ENCODE measurements at places on chromosomes 13 and 19.

- DNase-seq = no peak
Observed at GRCh38 chr19:11198769-11199424, 1.6 kb upstream of the KANK2 start.

- DNase-seq = no peak
Observed at GRCh38 chr13:49596221-49596620, 10.9 kb upstream of the RCBTB1 start.

DNA sequence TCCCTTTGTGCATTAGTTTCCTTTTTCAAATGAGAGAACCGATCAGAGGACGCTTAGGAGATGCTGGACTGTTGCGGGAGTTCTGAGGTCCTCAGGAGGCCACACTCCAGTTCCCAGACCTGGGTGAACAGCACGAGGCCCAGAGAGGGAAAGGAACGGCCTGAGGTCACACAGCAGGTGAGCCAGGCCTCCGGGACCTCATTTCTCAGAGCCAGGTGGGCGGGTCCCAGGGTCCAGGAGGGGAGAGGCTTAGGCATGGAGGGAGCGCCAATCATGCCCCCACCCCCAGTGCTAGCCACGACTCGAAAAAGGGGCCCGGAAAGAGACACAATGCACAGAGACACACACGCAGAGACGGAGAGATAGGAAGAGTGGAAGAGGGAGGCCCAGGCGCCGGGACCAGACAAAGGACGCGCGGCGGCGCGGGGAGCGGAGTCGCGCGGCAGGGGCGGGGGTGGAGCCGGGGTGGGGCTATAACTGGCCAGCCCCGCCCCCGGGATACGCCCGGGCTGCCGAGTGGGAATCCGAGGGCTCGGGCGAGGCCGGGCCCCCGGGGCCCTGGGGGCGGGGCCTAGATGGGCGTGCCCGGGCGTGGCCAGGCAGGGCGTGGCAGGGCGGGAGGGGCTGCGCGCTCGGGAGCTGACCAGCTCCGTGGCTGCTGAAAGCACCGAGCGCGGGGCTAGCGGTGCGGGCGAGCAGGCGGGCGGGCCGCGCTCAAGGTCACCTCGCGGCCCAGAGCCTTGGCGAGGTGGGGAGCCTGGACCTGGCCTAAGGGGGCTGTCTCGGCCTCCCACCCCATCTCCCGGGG, 1.6 kb downstream of the ELAVL3 start:
- no peak for DNase-seq

GRCh38 chr13:95185851-95186250, 115.4 kb downstream of the ABCC4 start:
- peak; percentile 27 for DNase-seq

GRCh38 chr13:108561149-108561548, 68.3 kb upstream of the MYO16 start:
- DNase-seq = no peak

GRCh38 chr19:11073568-11073967, 15.7 kb upstream of the LDLR start:
- no peak for DNase-seq

GRCh38 chr13:51549593-51549992, 34.7 kb upstream of the WDFY2 start:
- no peak for DNase-seq

DNA sequence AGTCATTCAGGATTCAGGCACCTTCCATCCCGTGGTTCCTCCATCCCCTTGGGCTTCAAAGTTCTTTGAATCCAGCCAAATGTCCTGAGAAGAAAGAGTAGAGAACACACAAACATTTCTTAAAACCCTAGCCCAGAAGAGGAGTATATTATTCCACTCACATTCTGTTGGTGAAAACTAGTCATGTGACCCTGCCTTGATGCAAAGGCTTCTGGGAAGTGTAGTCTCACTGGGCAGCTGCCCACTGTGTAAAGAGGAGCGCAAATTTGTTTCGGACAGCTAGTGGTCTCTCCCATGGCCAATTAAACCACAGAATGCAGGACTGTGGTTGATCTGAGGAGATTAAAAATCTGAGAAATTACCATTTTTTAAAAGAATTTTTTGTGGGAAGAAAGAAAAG, 304.4 kb downstream of the SUCLA2 start:
- no peak for DNase-seq

DNA sequence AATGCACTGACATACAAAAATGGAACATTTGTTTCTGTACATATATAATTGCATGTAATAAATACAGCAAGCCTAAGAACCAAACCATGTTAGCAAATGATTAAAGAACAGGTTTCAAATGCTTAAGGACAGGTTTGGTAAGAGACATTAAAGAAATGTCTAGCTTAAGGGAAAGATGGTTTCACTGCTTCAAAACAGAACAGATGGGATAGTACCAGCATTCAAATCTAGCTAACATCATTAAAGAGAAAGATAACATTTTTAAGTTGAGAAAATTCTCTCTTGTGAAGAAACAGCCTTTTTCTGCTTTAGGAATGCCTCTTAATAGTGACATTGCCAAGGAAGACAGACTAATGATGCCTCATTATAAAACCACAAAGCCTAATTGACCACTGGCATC, 52.5 kb upstream of the DOCK9 start:
- no peak for DNase-seq

- DNase-seq = no peak
Observed at GRCh38 chr19:38425810-38426466, at the start of gene RASGRP4. RASGRP4 (minus strand) TSS chr19:38426219; CDS start chr19:38426091, 128 bp downstream.

DNA sequence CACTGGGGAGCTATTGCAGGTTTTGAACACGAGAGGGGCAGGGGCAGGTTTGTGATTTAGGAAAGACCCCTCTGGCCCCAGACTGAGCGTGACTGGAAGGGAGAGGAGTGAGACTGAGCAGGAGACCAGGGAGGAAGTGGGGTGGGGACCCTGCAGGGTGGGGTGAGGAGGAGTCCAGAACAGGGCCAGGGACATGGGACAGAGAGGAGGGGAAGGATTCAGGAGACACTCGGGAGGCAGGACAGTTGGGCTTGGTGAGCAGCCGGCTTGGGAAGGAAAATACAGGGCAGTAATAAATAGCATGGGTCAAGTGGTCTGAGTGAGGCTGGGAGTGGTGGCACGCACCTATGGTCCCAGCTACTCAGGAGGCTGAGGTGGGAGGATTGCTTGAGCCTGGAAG, 9.4 kb downstream of the FOSB start:
- DNase-seq = no peak

GRCh38 chr13:73254827-73255226, 196.0 kb downstream of the KLF5 start:
- DNase-seq = no peak

DNA sequence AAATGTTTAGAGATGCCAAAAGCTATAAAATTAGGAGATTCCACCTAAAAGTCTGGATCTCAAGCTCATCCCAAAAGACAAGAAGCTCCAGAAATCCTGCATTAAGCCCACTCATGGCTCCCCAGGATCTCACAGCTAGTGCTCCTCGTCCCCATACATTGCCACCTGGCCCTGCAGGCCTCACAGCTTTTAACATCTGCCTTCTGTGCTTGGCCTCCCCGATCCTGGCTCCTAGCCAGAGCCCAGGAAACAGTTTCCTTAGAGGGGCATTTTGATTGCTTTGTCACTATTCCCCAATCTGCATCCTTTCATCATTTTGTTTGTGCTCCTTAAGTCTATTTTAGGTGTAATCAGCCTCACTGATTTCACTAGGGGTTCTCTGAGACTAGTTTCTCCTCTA, 14.5 kb upstream of the DCT start:
- DNase-seq = no peak

DNA sequence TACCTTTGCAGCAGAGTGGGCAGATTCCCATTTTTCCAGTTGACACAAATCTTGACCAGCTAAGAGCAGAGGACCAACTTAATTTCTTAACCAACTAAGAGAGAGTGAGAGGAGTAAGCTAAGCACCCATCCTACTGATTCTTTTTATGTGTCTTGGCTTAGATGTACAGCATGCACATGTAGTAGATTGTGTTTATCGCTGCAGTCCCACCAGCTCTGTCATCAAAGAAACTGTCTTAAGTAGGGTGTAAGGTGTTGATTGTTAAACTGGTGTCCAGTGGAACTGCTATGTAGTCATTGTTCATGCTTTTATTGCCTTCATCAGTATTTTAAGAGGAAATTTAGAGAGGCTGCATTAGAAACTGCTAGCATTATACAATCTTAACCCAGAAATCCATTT, 9.0 kb upstream of the UFM1 start:
- no peak for DNase-seq

All from activated T-helper 1 cell treated with Interleukin-2 at 50 U/mL for 16 hours (primary cell).